ENCODE measurements at places on chromosomes 11 and 22.

- no peak for DNase-seq
These were observed 3.9 kb upstream of the ZDHHC5 start for GRCh38 chr11:57663975-57664374.

GRCh38 chr11:48013269-48013901 lies 33.0 kb downstream of the PTPRJ start:
- peak; percentile 48 for DNase-seq

DNA sequence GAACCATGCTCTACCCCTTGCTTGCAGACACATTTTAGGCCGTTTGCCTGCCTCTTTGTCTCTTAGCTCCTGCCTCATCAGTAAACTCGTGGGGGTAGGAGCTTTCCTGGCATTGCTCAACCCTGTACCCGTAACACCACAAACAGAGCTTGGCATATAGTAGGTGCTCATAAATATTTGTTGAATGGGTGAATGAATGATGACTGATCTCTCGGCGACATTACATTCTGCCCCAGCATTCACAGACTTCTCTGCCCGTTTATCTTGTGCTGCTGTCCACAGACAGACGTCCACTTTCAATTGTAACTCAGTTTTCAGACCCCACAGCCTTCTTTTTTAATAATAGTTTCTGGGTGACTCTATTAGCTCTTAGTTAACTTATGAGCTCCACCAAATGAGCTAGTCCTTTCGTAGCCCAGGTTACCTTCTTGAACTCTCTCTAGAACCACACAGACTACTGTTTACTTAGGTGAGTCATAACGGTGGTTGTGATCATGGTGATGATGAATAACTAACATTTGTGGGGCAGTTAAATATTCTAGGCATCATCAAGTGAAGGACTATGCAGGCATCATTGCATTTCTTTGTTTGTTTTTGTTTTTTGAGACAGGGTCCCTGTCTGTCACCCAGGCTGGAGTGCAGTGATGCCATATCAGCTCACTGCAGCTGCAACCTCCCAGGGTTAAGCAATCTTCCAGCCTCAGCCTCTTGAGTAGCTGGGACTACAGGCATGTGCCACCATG lies 188.4 kb downstream of the ADAMTS15 start:
- no peak for DNase-seq

DNA sequence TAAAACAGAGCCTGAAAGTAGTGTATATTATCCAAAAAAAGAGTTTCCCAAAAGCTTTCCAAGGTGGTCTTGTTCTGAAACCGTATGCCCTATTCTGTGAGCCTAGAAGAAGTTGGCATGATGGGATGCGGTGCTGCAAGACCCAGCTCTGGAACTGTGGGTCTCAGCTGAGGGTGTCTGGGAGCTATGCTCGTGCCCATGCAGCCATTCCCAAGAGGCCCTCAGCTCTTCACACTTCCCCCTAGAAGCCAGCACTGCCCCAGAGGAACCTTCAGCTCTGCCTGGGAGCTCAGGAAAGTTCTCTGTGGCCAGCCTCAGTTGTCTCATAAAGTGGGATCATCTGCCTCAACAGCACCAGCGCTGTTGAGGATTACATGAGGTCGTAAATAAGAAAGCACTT lies 6.4 kb upstream of the SYT12 start:
- DNase-seq, result no peak

GRCh38 chr11:129852125-129852740 lies 36.6 kb downstream of the TMEM45B start:
- DNase-seq, result no peak

Data from T-helper 9 cell (primary cell).